ENCODE measurements at places on chromosomes 3 and 15.

- DNase-seq: no peak
These were observed 359.7 kb upstream of the ROPN1 start for GRCh38 chr3:124351430-124352148.

GRCh38 chr15:75191235-75191634 is 10.4 kb upstream of the C15orf39 start:
- no peak for DNase-seq

DNA sequence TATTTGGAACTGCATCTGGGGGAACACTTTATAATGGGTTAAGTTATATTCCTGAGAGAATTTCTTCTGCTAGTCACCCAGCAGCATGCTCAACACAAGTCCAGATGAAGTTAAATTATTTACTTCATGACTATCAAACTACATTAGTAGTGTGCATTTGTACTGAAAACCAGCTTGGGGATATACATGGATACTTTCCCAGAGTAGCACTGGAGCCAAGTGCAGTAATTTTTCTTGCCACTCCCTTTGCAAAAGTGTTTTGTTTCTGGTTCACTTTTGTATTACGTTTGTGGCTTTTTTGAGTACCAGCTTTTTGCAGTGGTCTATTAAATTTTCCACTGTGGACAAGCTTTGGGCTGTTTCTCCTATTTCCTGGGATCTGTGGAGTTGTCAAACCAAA is 243.0 kb downstream of the AGBL1 start:
- no peak for DNase-seq

DNA sequence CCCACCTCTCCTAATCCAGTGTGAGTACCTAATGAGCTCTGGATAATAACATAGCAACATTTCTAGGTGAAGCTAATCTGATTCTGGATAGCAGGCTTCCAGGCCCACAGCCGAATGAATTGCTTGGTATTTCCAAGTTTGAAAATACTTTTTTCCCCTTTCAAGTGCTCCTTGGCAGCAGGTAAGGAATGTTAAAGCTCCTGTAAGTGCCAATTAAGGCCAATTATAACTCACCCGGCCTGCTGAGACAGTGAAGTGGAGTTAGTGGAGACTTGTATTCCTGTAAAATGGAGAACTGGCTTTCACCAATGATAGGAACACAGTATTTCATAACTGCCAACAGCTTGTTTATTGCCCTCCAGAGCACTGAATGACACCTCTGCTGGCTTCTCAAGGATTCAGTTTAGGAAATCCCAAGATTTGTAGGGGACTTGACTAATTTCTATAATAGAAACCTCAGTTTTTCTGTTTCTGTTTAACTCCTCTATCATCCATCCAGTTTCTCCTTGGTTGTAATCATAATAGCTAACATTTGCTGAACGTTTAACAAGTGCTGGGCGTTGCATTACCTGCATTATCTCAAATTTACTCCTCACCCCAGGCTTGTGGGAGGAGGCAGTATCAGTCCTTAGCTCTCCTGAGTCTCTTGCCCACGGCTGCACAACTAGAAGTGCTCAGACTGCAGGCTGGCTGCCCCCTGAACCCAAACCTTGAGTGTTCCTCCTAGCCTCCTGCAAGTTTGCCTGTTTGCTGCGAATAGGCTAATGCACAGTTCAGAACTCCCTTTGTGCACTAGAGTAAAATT is 52.7 kb upstream of the SCAANT1 start:
- no peak for DNase-seq

DNA sequence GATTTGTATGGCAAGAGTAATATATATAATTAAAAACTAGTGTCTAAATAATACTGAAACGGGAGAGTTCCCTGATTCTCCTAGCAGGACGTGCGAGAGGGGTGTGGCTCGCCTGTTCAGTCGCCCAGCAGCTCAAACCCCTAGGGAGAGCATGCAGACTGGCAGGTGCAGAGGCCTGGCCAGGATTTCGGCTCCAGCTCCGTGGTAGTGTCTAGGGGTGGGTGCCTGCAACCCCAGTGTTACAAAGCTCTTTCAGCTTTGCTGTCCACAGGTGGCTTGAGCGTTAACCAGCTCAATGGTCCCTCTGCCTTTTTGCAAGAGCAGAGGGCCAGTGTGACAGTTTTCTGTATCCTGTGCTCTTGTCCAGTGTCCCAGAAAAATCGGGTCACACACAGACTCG is 226.6 kb downstream of the ALCAM start:
- no peak for DNase-seq

GRCh38 chr3:24832891-24833290 is 338.2 kb upstream of the THRB start:
- DNase-seq: no peak

GRCh38 chr15:66569461-66570137 is 3.8 kb upstream of the LCTL start:
- DNase-seq: no peak

DNA sequence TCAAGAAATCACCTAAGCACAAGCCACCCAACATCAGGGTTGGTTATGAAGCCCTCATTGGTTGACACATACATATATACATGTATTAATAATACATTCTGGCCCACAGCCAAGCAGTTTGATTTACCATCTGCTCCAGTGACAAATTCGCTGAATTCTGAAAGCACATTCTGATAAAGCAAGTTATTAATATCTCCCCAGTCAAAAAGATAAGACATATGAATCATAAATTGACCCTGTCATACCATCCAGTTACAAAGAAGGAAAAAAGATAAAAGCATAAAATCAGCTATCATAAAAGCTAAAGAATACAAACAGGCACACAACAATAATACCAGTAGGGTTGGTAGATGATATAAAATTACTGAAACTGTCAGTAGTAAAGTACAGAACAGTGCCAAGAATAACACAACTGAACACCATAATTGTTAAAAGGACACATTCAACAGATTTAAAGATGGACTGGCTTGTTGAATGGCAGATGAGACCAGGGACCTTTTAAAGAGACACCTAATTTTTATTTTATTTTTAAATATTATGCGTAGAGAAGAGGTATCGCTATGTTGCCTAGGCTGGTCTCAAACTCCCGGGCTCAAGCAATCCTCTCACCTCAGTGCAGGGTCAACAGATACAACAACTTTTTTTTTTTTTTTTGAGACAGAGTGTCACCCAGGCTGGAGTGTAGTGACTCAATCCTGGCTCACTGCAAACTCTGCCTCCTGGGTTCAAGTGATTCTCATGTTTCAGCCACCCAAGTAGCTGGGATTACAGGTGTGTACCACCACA is 7.7 kb downstream of the SNX4 start:
- no peak for DNase-seq

DNA sequence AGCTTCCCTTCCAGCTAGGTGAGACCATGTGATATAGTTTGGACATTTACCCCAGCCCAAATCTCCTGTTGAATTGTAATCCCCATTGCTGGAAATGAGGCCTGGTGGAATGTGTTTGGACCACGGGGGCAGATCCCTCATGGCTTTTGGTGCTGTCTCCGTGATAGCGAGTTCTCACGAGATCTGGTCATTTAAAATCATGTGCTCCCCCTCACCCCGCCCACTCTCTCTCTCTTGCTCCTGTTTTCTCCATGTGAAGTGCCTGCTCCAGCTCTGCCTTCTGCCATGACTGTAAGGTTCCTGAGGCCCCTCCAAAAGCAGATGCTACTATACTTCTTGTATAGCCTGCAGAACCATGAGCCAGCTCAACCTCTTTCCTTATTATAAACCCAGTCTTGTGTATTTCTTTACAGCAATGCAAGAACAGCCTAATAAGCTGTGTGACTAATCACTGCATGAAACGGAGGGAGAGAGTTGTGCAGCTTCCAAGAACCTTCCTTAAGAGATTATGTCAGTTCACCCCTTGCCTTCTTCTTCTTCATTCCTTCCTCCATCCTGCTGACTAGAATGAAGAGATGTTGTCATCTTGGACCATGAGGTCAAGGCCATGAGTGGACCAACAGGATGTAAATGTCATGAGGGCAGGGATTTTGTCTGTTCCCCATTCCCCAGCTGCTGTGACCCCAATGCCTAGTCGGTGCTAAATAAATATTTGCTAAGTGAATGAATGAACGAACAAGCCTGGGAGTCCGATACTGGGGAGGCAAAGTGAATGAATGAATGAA is 91.0 kb downstream of the CPN2 start:
- no peak for DNase-seq

DNA sequence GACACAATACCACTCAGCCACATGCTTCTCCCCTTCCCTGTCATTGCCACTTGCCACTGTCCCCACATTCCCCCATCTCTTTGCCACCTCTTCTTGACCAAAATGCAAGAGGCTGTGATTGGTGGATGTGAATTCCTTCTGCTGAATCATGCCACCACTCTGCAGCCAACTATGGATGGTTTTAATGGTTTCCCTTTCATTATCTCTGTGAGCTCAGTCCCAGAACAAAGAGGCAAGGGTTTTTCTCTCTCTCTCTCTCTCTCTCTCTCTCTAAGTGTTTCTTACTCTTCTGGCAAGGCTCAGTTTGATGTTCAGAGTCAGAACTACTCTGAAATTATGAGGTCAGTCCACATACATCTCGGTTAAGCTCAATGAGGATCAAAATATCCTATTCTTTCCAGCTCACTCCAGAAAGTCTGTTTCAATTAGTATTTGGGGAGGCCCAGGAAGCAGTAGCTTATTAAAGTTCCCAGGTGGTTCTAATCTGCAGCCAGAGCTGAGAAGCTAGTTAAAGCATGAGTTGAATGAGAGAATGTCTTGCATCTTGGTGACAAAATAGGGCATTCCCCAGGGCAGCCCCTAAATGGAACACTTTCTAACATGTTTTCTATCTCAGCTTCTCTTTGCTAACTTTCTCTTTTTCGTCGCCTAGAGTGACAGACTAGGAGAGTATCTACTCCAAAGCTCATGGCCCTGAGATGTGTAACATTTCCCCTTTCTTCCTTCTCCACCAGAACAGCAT is 8.5 kb upstream of the ILDR1 start:
- DNase-seq: no peak

DNA sequence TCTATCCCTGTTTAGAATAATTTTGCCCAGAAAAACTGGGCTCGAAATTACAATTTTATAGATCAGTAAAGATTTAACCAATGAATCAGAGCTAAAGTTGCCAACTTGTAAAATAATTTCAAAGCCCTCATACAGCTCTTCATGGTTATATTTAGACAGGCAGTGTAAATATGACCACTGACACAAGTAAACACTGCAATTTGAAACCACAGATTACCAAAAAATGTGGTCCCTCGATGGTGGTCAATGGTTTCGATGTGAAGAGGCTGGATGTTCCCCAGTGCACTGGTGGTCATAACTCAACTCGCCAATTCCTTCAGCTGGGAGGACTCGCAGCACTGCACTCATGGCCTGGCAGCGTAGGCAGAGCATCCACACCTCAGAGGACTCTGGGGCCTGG is 28.6 kb downstream of the LRTM1 start:
- no peak for DNase-seq

- no peak for DNase-seq
These were observed 46.2 kb downstream of the CRTAP start for GRCh38 chr3:33159981-33160380.

DNA sequence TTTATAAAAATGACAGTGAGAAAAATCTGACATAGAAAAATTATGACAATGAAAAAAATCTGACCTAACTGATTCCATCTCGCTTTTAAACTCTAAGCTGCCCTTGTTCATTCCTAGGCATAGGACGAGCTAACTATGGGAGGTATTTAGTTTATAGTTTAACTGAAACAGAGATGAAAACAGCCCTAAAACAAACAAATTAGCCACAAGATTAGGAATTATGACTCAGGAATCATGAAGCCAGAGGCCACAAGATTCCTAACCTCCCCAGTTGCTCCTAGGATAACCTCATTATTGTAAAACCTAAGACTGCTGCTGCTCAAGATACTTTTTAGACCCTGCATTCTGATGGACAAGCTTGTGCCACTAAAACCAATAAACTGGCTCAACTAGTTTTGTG is 122.7 kb upstream of the MNS1 start:
- DNase-seq: no peak

DNA sequence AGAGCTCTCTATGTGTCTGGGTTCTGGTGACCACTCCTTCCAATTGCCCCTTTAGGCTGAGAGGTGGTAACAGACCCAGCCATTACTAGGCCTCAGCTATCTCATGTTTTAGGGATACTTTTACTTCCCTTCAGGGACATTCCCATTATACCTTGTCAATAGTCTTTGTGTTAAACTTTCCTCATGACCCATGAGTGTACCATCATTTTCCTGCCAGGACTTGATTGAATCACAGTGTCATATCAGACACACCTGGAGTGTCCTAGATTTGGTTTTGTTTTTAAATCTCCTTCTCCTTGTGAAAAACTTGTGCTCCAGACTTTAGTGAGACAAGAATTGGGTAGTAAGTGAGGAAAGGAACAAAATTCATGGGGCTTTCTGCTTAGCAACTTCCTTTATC is 136.6 kb downstream of the KCNAB1 start:
- no peak for DNase-seq

- no peak for DNase-seq
These were observed 82.2 kb upstream of the CTDSPL start for GRCh38 chr3:37779289-37780152.

DNA sequence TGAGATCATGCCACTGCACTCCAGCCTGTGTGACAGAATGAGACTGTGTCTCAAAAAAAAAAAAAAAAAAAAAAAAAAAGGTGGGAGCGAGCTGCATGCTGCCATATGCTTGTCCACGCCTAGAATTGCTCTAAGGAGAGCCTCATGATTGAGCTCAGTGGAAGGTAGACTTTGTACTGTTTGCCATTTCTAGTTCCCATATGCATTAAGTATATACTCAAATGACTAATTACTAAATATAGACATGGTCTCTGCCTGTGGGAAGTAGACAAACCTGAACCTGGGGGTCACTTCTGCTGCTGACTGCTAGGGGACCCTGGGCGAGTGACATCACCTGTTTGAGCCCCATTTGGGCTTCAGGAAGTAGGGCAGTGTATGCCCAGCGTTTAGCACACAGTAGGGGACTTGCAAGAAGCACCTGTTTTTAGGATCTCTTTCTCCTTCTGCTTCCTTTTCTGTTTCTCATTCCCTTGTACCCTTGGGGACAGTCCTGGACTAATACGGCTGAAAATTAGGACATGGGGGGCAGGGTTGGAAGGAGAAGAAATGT is 27.2 kb downstream of the PRKCD start:
- no peak for DNase-seq

- no peak for DNase-seq
These were observed 60.6 kb downstream of the LSAMP start for GRCh38 chr3:116384717-116385116.

DNA sequence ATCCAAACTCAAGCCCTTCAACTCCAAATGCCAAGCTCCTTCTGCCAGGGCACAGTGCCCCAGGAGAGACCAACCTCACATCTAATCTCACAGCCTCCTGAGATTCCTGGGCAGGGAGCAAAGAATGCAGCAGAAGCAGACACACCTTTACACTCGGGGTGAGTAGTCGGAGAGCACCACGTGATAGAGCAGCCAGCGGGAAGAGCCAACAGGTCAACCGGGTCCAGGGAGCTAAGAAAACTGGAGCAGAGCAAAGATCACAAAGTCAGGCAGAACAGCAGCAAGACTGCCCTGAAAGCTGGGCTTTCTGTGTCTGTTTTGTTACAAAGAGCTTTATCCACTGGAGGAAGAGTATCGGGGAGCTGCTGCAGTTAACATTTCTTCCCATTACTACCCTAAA is 4.2 kb downstream of the B3GALNT1 start:
- DNase-seq: no peak

- DNase-seq: no peak
These were observed 27.6 kb downstream of the TBC1D2B start for GRCh38 chr15:78049691-78050440.
